Spleen (tissue), 13 donors: ENCODE measurements at places on chromosomes 6 and 20.

DNA sequence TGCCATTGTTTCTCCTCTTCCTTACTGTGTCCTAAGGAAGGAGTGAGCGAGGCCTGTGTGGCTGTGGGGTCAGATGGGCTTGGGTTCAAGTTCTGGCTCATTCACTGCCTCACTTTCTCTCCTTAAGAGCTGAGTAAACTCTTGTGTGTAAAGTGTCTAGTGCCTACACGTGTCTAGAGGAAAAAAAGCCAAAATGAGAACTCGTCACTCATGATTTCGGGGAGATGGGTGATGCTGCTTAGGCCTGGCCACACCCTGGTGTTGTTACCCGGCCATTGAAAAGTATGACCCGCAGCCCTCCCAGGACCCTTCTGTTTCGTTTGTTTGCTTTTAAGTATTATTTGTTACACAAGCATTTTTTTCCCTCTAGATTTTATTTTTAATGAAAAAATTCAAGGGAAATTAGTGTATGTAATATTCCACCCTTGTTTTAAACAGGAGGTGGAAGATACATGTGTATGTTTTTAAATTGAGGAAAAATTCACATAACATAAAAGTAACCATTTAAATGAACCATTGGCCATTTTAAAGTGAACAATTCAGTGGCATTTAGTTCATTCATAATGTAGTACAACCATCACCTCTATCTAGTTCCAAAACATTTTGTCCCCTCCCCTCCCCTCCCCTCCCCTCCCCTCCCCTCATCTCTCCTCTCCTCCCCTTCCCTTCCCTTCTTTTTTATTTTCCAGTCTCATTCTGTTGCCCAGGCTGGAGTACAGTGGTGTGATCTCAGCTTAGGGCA lies 71.0 kb downstream of the CEBPB start:
- DNase-seq = no peak

DNA sequence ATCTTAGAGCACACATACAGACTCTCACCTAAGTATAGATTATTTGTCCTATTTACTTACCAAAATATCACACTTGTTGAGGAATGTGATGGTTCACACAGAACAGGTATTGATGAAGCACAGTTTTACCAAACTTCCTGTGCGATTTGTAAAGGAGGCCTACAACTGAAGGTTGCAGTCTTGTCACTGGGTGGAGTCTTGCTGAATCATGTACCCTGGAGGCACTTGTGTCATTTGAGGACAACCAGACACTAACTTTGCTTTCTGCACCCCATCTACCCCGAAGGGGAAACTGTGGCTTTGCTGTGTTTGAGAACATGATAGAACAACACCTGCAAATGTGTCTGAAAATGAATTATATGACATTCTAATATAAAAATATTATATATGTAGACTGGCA lies 32.4 kb upstream of the HINT3 start:
- no peak for DNase-seq

GRCh38 chr6:32447932-32448331 lies 8.2 kb downstream of the HLA-DRA start:
- no peak for DNase-seq

DNA sequence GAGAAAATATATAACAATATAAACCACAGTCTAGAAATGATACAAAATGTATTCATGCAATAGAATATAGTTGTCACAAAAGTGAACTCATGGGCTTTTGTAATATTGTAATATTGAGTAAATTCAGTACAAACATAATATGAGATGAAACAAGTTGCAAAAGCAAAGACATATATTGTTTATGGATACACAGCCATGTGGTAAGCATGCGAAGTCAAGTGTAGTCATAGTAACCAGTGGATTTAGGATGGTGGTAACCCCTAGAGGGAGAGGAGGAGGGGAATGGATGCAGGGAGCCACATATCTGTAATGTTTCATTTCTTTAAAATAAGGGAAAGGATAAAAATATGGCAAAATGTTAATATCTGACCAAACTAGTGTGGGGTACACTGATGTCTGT lies 47.3 kb downstream of the ARMC2 start:
- DNase-seq = no peak

- DNase-seq = no peak
Measured at GRCh38 chr6:26394289-26394688, 7.8 kb upstream of the BTN3A1 start.

GRCh38 chr20:42572320-42573016 lies 617.2 kb downstream of the PTPRT start:
- no peak for DNase-seq
